Endothelial cell (in vitro differentiated cells): ENCODE measurements at places on chromosomes 6 and 20. TPM values are rescaled to one million over a fixed set of nuclear protein-coding genes. Genes with fewer than 3 reads are reported as not detected.

GRCh38 chr6:6880745-6881437 is 226.9 kb upstream of the RREB1 start:
- no peak overlapping the region for H3K4me3 ChIP-seq
- no peak for DNase-seq
- H3K36me3 ChIP-seq, result no peaks in the 10 kb centered on the region
- H3K27me3 ChIP-seq, result no peaks in the 10 kb centered on the region

- peak overlapping the region; percentile 17 for H3K27ac ChIP-seq
- no peaks in the 10 kb centered on the region for H3K36me3 ChIP-seq
- no peak for DNase-seq
- peaks cover 6% of the 10 kb centered on the region for H3K27me3 ChIP-seq
- H3K4me1 ChIP-seq, result peaks cover 56% of the 10 kb centered on the region
- H3K4me3 ChIP-seq, result no peak overlapping the region
Measured at GRCh38 chr6:40722091-40722490, 134.9 kb upstream of the LRFN2 start.

DNA sequence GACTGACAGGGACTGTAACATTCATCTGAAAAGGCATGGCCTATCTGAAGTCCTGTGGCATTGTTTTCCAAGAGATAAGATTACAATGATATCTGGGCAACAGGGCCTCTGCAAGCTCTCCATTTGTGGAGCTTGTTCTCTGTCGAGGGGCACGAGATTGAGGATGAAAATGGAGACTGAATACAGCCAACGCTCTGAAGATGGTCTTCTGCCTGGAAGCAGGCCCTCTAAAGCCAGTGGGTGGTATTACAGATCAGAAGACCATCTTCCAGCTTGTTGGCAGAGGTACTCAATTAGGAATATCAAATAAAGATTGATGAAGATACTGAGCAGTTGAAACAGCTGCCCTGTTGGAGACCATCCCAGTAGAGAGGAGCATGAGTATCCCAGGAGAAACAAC is 288.2 kb downstream of the CENPW start:
- no peak overlapping the region for H3K4me3 ChIP-seq
- no peaks in the 10 kb centered on the region for H3K27me3 ChIP-seq
- H3K4me1 ChIP-seq, result no peaks in the 10 kb centered on the region
- no peak overlapping the region for H3K27ac ChIP-seq

GRCh38 chr6:40472353-40472752 is 114.8 kb downstream of the LRFN2 start:
- no peak overlapping the region for H3K27ac ChIP-seq
- no peaks in the 10 kb centered on the region for H3K36me3 ChIP-seq
- H3K4me3 ChIP-seq, result no peak overlapping the region
- H3K27me3 ChIP-seq, result peaks cover 7% of the 10 kb centered on the region
- no peak for DNase-seq
- H3K4me1 ChIP-seq, result peaks cover under 1% of the 10 kb centered on the region

The OOEP gene
- not detected for total RNA-seq

DNA sequence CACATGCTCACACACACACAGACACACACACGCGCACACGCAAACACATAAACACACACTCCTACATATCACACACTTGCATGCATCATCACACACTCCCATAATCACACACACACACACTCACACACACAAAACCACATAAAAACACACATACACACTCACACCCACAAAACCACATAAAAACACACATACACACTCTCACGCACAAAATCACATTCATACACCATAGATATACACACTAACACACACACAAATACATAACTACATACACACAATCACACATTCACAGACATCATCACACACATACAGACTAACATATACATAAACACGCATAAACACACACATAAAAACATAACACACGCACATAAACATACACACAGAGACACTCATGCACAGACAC is 57.8 kb upstream of the QKI start:
- peaks cover 37% of the 10 kb centered on the region for H3K4me1 ChIP-seq
- DNase-seq, result no peak
- H3K27ac ChIP-seq, result no peak overlapping the region
- H3K4me3 ChIP-seq, result no peak overlapping the region

DNA sequence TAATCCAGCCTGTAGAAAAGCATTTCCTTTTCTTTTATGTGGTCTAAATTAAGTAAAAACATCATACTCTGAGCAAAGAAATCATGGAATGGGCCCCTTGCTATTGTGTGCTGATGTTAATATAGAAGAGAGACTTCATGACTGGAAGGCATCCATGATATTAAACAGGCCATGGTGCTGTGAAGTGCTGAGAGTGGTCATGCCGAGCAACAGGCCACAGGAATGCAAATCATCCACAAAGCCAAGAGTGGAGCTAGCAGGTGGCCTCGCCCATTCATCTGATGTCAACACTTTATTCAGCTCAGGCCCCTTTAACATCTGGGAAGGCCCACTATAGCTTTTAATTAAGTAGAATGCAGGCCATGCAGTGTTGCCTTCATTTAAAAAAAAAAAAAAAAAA is 115.2 kb upstream of the HMGCLL1 start:
- DNase-seq, result no peak
- H3K27me3 ChIP-seq, result no peaks in the 10 kb centered on the region
- no peak overlapping the region for H3K4me3 ChIP-seq
- H3K36me3 ChIP-seq, result no peaks in the 10 kb centered on the region

DNA sequence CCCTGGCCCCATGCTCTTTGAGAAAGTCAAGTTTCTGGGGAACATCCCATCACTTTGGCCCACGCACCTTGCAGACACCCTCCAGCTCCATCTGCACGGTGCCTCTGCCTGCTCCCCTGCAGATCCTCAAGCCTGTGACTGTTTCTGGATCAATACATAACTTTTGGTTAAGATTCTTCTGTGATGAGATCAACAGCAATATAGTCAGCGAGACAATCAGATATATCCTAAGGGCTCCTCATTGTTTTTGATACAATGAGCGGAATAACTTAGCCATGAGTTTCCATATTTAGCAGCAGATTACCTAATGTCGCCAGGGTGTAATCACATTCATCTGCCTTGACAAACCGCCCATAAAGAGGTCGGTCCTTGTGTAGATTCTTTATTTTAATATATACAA is 109.3 kb upstream of the MTHFD1L start:
- H3K4me1 ChIP-seq, result peaks cover 19% of the 10 kb centered on the region
- DNase-seq, result no peak
- H3K27ac ChIP-seq, result no peak overlapping the region
- peaks cover 36% of the 10 kb centered on the region for H3K36me3 ChIP-seq

GRCh38 chr6:37261198-37261597 is 3.3 kb upstream of the TMEM217 start:
- H3K27ac ChIP-seq, result no peak overlapping the region
- H3K27me3 ChIP-seq, result peaks cover 8% of the 10 kb centered on the region
- H3K36me3 ChIP-seq, result no peaks in the 10 kb centered on the region
- peaks cover 33% of the 10 kb centered on the region for H3K4me1 ChIP-seq
- no peak overlapping the region for H3K4me3 ChIP-seq
- no peak for DNase-seq

The RNF8 gene
- total RNA-seq, result 21.8 TPM

DNA sequence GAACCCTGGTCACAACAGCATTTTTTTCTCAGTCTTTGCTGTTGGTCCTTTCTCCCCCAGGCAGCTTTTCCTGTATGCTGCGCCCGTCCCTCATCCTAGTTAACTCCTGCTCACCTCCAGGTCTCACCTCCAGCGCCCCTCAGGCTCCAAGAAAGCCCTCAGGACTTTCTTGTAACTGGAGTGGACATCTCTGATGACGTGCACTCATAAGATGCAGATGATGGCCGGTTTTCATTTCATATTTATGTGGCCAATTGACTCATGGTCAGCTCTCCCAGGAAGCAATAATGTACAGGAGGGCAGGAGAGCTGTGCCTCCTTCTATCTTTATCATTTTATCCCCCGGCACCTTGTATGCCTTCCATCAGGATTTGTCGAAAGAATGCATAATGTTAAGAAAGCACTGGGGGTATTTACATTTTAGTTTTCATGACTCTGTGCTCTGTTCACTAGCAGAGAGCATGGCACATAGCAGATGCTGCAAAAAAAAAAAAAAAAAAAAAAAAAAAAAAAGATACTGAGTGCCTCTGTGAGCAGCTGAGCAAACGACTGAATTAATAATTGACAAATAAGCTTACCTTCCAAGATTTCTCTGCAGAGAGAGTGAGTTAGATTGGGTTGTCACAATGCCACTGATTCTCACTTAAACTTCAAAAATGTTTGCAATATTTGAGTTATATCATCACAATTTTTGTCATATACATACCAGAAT is 170.2 kb downstream of the DOK5 start:
- H3K27ac ChIP-seq, result no peak overlapping the region
- no peak overlapping the region for H3K4me3 ChIP-seq
- no peaks in the 10 kb centered on the region for H3K27me3 ChIP-seq
- no peaks in the 10 kb centered on the region for H3K36me3 ChIP-seq
- no peaks in the 10 kb centered on the region for H3K4me1 ChIP-seq
- DNase-seq, result no peak

DNA sequence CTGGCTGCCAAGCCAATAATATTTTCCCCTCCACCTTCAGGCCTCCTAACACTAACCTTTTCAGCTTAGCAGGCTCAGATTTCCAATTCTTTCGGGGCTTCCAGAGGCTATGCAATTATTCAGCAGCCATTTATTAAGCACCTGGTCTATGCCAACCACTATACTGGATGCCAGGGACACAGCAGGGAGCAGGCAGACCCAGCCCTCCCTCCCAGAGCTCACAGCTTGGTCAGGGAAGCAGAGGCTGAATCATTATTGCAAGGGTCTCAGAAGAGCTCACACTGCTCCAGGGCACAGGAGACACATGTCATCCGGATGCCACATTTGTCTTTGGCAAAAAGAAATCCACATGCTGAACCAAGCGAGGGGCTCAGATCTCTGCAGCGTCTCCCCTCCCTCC is 1.3 kb downstream of the BPIFB1 start:
- H3K27ac ChIP-seq, result no peak overlapping the region
- H3K4me3 ChIP-seq, result no peak overlapping the region
- DNase-seq, result no peak
- no peaks in the 10 kb centered on the region for H3K4me1 ChIP-seq
- H3K36me3 ChIP-seq, result no peaks in the 10 kb centered on the region

DNA sequence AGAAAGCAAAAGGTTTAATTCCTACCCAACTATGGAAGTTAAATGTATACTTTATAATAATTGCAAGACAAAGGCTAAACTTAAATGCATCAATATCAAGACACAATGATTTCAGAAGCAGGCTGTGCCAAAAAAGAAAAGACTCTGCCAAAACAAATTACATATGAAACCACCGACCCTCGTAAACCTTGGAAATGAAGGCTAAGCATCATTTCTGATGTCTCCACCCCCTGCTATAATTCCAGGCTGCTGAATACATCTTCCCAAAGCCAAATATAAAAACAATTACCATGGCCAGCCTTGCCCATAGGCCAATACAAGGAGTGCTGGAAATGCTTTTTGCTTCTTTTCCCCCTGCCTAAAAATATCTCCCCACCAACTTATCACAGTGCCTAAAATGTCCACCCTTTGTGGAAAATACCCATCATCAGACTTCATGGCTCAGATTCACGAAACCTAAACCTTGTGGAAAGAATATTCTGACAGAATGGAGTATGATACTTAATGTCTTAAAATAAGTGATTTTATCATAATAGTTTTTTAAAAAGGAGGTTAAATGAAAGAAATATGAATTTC is 37.4 kb downstream of the RCAN2 start:
- DNase-seq, result no peak
- H3K4me3 ChIP-seq, result no peak overlapping the region
- H3K4me1 ChIP-seq, result peaks cover 16% of the 10 kb centered on the region
- peak overlapping the region; percentile 25 for H3K27ac ChIP-seq
- H3K27me3 ChIP-seq, result peaks cover 1% of the 10 kb centered on the region

The KIF6 gene
- total RNA-seq, result 0.46 TPM

- no peak within 1 kb of the TSS for H3K4me3 ChIP-seq
- H3K27ac ChIP-seq, result no peak within 1 kb of the TSS
- no peak for DNase-seq
Measured at GRCh38 chr20:45827030-45827652, at the start of gene TNNC2. TNNC2 (minus strand) TSS chr20:45827312; CDS start chr20:45827248, 64 bp downstream.

DNA sequence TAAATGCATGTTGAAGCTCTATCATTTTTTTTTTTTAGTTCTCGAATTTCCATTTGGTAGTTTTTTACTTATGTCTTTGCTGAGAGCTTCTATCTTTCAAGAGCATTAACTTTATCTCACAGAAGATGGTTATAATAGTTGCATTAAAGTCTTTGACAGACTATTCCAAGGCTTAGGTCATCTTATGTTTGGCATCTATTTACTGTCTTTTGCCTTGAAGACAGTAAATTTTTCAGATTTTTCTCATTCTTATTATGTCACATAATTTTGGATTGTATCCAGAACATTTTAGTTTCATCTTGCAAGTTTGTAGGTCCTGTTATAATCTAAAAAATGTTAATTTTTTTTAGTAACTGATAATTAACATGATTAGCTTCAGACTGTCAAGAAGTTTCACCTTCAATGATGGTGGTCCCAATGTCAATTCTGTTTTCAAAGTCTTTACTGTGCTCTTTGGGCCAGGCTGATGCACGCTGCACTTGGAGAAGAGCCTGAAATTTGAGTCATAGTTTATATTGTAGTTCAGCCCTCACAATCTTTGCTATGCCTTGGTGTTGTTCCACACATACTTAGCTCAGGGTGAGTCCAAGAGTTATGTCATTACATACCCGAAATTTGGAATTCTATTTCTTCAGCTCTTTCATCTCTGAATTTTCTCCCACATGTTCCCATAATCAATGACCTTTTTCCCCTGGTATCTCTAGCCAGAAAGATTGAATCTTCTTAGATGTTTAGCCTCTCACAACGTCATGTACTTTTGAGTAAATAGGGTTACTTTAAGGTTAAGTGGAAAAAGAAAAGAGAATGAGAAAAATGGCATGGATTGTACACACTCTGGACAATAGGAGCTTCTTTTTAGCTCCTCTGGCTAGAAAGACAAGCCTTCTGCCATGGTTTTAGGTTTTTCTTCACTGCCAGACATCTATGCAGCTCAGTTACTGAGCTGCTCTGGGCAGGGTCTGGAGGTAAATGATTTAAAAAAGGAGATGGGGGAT is 110.3 kb upstream of the BTBD3 start:
- DNase-seq, result no peak
- H3K36me3 ChIP-seq, result no peaks in the 10 kb centered on the region
- H3K27me3 ChIP-seq, result no peaks in the 10 kb centered on the region
- H3K4me1 ChIP-seq, result no peaks in the 10 kb centered on the region

DNA sequence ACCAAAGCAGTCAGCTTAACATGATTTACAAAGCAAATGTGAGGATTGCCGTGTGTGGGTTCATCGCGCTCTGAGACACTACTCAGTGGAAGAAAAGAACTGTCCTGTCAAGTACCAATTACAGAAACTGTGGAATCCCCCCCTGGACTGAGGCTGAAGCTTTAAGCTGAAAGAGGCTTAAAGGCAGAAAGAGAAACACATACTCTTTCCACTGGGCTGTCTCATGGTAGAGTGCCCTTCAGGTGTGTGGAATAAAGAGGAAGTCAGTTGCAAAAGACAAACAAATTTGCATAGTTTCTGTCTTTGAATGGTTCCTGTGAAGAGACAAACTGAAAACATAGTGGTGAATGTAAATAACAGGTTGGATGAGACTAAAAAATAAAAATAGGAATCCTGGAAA is 560.4 kb upstream of the SYNCRIP start:
- H3K27me3 ChIP-seq, result peaks cover 1% of the 10 kb centered on the region
- H3K27ac ChIP-seq, result no peak overlapping the region
- H3K4me1 ChIP-seq, result no peaks in the 10 kb centered on the region
- DNase-seq, result no peak
- no peaks in the 10 kb centered on the region for H3K36me3 ChIP-seq
- no peak overlapping the region for H3K4me3 ChIP-seq

GRCh38 chr20:64038565-64039292 is 2.7 kb downstream of the C20orf204 start:
- H3K27ac ChIP-seq, result no peak overlapping the region
- peaks cover 14% of the 10 kb centered on the region for H3K27me3 ChIP-seq
- peak; percentile 98 for DNase-seq
- H3K4me1 ChIP-seq, result peaks cover 35% of the 10 kb centered on the region
- H3K4me3 ChIP-seq, result peak overlapping the region; percentile 62
